Posterior vena cava (tissue), 2 donors: ENCODE measurements at places on chromosomes 4 and X. TPM values are rescaled to one million over a fixed set of nuclear protein-coding genes. Genes with fewer than 3 reads are reported as not detected.

The PAGE4 gene
- total RNA-seq = not detected

GRCh38 chr4:5718411-5718810 lies 7.4 kb downstream of the EVC start:
- no peak for DNase-seq

The EVC gene
- 25.6 TPM for total RNA-seq

- no peak for DNase-seq
Measured at GRCh38 chrX:23332101-23332887, 2.4 kb upstream of the PTCHD1 start.

GRCh38 chr4:104210420-104210819 lies 284.3 kb downstream of the CXXC4 start:
- no peak for DNase-seq

- DNase-seq = no peak
Measured at GRCh38 chr4:136861091-136861490, 671.2 kb downstream of the PCDH18 start.

The CENPVL1 gene
- not detected for total RNA-seq

DNA sequence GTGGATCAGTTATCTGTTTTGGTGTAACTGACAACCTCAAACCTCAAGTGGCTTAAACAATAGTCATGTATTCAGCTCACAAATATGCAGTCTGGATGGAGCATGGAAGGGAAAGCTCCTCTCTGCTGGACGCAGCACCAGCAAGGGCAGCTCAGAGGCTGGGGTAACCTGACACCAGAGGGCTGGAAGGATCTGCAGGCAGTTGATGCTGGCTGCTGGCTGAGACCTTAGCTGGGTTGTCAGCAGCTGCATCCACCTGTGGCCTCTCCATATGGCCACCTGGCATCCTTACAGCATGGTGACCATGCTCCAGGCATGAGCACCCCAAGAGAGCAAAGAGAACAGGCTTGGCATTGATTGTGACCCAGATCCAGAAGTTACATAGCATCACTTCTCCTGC lies 46.7 kb downstream of the ENPP6 start:
- DNase-seq = no peak

The SPOCK3 gene
- total RNA-seq = not detected

The CT45A10 gene
- not detected for total RNA-seq

The CYLC1 gene
- not detected for total RNA-seq

DNA sequence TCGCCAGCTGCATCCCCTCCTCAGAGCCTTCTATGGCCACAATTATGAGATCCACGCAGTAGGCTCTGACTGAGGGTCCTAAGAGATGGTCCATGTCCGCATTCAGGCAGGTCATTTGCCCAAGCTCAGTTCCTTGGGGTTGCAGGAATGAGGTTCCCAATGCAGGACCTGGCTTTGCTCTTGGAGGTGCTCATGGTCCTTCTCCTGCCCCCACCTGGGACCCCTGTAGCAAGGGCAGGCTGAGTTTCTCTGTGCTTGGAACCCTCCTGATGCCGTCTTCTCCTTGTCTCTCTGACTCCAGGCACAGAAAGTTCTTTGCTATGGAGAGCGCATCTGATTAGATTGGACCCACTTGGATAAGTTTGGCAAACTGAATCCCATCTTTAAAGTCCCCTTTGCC lies 16.5 kb upstream of the SHOX start:
- no peak for DNase-seq

DNA sequence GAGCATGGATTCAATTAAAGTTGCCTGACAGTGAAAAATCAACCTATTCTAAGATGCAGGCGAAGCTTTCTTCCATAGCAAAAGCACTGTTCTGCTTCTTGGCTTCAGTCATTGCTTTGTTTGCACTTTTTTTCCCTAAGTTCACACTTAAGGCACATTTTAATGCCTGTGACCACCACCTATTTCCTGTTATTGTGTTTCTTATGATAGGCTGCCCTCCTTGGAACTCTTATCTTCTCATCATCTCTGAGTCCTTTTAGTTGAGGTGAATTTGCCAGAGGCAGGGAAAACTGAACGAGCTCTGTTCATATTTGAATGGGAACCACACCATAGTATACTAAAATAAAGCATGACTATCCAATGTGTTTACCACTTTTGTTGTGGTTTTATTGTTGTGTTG lies 119.8 kb downstream of the SPCS3 start:
- DNase-seq = no peak

DNA sequence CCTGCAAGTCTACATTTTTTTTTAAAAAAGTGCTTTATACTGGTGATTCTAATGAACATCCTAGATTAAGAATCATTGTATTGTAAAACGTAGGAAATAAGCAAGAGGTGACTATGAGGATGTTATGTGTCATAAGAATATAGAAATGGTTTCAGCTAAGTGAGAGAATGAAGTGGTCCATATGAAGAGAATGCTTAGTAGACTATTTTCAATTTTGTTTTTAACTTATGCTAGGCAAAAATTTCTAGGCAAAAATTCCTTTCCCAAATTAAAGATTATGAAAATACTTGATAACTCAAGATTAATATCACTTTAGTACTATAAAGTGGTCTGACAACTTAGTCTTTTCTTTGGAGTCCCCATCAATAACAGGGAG lies 825 bp downstream of the DYNLT3 start:
- no peak for DNase-seq

GRCh38 chr4:66930206-66930605 lies 615.1 kb downstream of the CENPC start:
- no peak for DNase-seq

GRCh38 chrX:104679175-104679574 lies 113.2 kb downstream of the IL1RAPL2 start:
- DNase-seq = no peak

The PDE6B gene
- 1.4 TPM for total RNA-seq

The USP17L5 gene
- not detected for total RNA-seq
